ENCODE measurements at places on chromosomes 2 and 18.

GRCh38 chr2:120653046-120653445 is 82.6 kb upstream of the GLI2 start:
- no peak for DNase-seq

DNA sequence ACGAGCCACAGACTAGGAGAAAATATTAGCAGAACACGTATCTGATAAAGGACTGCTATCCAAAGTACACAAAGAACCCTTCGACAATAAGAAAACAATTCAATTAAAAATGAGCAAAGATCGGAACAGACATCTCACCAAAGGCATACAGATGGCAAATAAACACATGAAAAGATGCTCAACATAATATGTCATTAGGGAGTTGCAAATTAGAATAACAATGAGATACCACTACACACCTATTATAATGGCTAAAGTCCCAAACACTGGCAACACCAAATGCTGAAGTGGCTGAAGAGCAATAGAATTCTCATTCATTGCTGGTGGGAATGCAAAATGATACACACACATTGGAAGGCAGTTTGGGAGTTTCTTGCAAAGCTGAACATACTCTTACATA is 33.1 kb downstream of the SERTAD2 start:
- DNase-seq, result no peak

DNA sequence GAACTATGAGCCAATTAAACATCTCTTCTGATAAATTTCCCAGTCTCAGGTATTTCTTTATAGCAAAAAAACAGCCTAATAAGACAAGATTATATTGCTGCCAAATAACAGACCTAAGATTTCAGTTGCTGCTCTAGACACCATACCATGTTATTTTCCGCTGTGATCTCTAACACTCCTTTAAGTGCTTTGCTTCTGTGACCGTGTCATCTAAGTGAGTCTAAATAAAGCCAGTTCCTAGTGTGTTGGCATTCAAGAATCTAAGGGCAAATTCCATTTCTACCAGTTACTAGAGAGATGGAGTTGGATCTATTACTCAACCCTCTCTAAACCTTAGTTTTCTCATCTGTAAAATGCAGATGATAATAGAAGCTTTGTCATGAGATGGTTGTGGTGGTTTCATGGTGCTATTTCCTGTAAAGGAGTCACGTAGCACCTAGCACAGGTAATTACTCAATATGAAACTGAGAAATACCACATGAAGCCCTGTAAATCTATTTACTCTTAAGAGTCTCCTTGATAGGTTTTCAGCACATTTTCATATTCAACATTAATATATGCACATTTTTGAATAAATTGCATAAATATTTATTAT is 40.5 kb downstream of the SPHKAP start:
- no peak for DNase-seq

DNA sequence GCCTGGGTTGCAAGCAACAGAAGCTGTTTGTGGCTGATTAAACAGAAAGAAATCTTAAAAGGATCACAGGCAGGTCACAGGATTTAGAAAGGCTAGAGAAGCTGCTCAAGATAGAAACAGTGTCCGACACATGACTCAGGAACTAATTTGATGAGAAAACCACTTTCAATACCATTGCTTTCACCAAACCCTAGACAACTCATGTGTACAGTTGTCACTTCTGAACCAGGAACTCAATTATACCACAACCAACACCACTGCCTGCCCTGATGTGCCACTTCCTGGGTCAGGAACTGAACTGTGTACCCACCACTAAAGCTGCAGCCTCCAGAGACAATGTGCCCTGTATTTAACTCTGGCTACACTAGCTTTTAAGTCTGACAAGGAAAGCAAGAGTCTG is 56.0 kb downstream of the TMEM247 start:
- no peak for DNase-seq

GRCh38 chr18:80143881-80144280 is 34.8 kb downstream of the ADNP2 start:
- DNase-seq, result no peak

All from GOT3 (cell line).